CMK (cell line): ENCODE measurements at places on chromosomes 2 and 18.

GRCh38 chr18:48975817-48976649, 25.3 kb upstream of the SMAD7 start:
- no peak for DNase-seq

DNA sequence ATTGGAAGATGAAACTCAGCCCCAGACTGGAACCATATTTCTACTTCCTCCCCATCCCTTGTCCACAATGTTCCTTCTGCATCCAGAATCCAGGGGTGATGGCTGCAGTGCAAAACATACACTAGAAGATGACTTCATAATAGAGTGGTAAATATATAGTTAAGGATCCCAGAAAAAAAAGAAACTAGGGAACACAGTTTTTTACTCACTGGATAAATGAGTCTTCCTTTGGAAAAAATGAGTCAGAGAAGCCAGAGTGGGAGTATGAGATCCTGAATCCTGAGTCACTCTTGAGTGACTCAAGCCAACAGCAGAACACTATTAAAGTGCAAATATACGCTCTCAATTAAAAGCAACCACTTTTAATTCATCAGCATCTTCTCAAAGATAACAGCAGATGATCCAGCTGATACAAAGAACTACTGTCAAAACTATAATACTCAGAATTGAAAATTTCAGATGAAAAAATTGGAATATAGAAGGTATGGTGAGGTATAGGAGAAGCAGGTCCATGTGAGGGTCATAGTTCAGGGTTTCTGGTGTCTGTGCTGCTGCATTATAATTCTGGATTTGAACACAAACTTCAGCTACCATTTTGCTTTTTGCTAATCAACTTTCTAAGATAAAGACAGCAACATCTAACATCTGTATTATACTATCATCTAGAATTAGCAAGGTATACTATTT, 987.2 kb upstream of the CDH2 start:
- DNase-seq, result no peak

GRCh38 chr2:117273009-117273671, 541.4 kb upstream of the DDX18 start:
- no peak for DNase-seq

DNA sequence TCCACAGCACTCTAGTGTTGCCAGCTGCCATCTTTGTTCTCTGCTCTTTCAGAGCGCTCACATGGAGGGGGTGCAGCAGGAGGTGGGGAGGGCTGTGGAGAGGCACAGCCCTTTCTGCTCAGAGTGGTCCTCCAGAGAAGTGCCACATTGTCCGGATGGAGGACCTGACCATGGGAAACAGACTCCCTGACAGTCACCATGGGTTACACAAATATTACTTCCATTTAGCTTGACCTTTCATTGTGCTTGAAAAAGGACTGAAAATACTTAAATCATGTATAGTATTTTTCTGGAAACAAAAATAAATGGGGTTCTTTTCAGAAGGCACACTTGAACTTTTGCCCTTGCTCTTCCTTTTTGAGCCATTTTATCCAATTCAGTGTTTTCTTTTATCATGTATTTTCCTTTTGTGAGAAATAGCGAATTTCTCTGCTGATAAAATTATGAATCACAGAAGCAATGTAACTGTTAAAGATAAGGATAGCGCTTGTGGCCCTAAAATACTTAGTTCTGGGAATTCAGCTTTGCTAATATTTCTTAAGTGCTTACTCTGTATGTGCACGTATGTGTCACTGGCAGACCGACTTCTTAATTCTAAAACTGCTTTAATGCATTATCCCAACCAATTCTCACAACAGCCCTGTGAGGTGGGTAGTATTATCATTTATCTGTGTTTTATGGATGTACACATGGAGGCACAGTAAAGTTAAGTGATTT, 34.2 kb downstream of the SPATS2L start:
- DNase-seq, result no peak

DNA sequence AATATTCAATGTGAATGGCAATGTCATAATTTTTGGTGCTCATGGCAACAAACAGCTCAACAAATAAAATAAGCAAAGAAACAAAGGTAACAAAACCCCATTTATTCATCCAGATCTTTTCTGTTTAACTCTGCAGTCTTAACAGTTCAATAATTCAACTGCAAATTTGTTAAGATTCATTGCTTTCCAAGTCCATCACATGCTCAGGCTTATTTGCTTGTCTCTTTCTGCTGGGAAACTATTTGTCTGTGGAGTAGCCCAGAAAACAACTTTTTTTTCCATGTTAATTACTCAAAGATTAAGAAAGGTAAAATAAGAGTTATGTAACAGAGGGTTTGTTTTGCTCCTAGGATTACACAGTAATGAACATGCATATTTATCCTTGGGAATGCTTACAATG, 92.6 kb upstream of the PNPT1 start:
- DNase-seq, result no peak

GRCh38 chr2:218547978-218548377, 20.2 kb downstream of the USP37 start:
- DNase-seq, result no peak

DNA sequence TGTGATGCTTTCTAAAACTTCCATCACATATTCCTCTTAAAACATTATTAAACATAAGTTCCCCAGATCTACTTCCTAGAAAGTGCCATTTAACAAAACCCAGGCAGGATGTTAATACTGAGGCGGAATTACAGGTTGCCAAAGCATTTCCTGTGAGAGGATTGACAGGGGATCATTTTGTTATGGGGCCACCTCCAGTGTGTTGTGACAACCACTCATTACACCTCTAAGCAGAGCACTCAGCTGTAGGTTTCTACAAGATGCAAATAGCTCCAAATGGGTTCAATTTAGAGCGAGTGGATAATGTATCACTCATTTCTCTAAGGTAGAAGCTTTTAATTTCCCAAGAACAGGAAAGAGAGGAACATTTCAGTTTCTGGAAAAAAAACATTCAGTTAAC, 1429.5 kb upstream of the ACVR2A start:
- no peak for DNase-seq

DNA sequence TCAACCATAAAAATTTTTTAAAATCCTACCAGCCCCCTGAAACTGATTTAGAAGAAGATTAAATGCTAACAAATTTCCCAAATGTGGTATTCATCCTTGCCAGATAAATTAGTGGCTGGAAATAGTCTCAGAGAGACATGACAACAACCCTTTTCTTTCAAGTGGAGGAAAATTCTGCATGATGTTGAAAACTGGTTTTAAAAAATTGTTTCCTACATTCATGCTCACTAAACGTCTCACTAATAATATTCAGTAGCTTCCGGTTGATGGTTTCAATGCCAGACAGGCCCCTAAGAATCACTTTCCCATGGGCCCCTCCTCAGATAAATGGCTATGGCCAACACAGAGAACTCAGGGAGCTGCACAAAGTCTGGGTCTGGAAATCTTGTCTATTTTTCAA, 43.2 kb downstream of the NCKAP5 start:
- no peak for DNase-seq

GRCh38 chr2:36727550-36727949, 31.0 kb downstream of the VIT start:
- DNase-seq, result no peak

DNA sequence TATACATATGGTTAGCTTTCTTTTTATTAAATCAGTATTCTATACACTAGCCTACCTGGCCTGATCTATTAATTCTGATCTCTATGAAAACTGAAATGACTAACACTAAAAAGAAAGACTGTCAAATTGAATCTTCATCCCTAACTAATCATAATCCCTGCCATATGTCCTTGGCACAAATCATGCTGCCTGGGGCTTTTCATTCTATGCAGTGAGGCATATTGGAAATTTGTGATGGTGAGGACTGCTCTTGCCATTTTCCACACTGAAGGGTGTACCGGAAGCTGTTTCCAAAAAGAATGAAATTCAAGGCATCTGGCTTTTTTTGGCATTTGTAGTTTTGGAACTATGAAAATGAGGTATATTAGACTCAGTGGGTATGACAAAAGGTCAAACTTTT, 39.7 kb downstream of the RAPGEF4 start:
- DNase-seq, result no peak

- DNase-seq, result no peak
These were observed 11.9 kb upstream of the ACTR3 start for GRCh38 chr2:113877711-113878598.

DNA sequence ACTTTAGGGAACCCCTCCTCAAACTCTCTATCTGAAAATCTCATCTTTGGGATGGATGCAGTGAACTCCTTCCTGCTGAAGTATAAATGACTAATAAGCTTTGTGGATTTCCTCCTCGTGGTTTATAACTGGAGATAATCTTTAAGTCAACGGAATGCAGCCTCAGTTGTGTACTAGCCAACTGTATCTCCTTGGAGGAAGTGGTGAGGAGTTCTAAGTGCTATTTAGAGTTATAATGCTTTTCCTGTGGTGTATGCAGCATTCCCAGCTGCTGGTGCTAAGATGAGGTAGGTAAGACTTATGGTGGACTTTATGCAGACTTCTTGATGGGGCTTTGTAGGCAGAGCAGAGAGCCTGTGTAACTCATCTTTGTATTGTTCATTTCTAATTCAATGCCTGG, 90.9 kb downstream of the LYPD6B start:
- no peak for DNase-seq
